ENCODE measurements at places on chromosomes 7 and 10.

- DNase-seq, result peak; percentile 79
These were observed 1.1 kb downstream of the TTYH3 start for GRCh38 chr7:2632733-2633537.

- peak; percentile 76 for DNase-seq
These were observed 686 bp downstream of the ABI1 start for GRCh38 chr10:26860102-26860442.

- DNase-seq, result no peak
These were observed 37.6 kb downstream of the TMEM168 start for GRCh38 chr7:112752576-112752975.

DNA sequence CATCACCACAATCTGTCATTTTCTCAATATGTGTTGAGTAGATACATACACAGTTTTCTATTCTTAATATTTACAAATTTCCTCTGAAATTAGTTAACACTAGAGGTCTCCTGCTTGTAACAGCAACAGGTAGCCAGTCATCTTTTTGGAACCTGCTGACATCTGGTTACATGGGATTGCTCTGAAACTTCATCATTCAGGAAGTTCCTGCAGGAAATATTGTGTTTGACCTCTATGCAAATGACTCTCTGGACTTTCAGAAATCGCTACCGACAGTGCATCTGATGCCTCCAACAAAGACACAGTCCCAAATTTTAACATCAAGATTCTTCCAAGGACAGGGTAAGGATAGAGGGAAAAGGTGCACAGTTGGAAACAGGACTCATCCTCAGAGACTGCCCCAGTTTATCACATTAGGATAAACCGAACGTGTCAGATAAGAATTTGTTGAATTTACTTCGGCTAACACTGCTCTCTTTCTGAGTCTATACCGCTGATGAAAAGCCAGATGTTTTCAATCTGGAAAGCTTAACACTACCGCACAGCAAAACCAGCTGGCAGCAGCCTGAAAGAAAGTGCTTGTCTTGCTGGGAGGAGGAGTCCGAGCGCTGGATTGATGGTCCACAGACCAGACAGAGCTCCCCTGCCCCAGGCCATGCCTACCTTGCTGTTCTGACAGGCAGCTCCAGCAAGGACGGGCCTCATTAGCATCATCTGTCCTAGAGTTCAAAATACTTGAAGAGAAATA, 633.4 kb downstream of the PARD3 start:
- DNase-seq, result no peak

DNA sequence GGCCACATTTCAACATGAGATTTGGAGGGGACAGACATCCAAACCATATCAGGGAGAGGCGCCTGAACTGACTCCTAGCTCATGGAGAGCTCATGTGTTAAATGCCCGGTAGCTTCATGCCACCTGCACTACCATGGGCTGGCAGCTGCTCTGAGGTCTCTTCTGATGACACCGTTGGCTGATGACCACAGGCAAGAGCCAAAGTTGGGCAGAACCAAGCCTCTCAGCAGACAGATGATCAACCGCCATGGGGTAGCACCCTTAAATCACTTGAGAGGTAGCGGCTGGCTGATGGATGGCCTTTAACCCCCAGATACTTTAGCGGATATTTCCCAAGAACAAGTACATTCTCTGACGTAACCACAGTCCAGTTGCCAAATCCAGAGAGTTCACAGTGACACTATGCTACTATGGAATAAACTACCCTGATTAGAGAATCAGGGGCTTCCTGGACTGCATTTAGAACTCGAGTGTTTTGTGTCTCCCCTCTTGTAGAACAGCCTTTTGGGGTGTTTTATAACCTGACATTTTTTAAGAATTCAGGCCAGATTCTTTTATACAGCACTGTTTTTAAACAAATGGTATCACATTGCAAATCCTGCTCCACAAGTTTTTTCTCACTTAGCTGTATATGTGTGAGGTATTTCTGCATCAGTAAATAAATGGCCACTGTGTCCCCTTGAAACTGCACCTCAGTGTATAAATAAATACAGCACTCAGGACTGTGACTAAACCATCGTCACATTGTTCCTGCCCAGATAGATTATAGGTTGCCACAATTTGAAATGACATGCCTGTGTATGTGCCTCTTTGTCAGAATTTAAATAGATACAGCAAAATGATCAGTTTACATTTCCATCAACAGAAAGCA, 30.8 kb upstream of the DRGX start:
- no peak for DNase-seq

GRCh38 chr7:92875173-92875572, 38.8 kb upstream of the CDK6 start:
- DNase-seq, result no peak

- DNase-seq, result no peak
These were observed 304.5 kb upstream of the FZD8 start for GRCh38 chr10:35946556-35946955.

GRCh38 chr7:100626530-100627237, 14.3 kb downstream of the MOSPD3 start:
- peak; percentile 94 for DNase-seq

DNA sequence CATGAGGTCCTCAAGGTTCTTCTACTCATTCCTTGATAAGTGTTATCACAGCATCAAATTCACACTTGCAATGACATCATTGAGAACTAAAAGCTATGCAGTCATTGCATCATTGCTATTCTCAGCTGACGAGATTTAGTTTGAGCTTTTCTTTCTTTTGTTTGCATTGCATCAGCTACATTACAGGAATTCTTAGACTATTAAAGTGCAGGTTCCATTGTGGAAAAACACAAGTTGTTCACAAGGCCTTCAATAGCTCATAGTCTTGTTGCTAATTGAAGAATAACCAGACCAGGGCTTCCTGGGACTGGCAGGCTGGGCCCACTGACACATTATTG, 139.3 kb downstream of the CXCL12 start:
- no peak for DNase-seq

- DNase-seq, result no peak
These were observed 437.5 kb upstream of the GHITM start for GRCh38 chr10:83701799-83702198.

- DNase-seq, result no peak
These were observed 61.0 kb downstream of the GOLGA7B start for GRCh38 chr10:97910661-97911060.

- no peak for DNase-seq
These were observed 73.4 kb upstream of the INSIG1 start for GRCh38 chr7:155224116-155224811.

DNA sequence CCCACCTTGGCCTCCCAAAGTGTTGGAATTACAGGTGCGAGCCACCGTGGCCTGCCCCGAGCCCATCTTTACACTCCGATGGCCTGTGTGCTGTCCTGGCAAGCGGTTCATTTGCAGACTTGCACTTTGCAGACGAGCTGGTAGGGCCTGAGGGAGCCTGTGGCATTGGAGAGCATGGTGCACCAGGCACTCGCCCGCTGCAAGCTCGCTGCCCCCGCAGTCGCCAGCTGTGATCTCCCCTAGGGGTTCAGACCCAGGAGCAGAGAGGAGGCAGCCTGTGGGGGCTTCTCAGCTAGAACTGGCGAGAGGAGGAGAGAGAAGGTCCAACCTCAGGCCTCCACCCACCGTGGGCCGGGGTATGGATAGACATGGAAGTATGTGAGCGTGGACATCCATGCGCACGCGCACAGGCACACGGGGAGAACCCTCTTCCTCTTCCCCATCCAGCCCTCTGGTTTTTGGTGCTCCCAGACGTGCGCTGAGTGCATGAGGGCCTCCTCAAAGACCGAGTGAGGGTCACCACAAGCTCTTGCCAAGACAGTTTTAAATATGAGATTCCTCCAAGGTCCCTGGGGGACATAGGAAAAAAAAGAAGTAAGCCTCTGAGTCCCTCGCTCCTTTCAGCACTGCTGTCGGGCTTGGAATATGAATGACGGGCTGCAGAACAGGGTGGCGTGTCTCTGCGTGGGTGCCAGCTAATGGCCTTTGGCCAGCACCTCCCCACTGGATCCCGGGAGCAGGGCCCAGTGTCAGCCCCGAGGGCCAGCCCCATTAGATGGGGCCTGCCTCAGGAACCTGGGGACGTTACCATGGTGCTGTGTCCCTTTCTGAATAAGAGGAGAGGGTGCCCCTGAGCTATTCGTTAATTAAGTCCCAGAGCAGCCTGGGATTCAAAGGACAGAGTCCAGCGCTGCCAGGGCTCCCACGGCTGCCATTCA, 15.1 kb upstream of the TTYH3 start:
- no peak for DNase-seq

DNA sequence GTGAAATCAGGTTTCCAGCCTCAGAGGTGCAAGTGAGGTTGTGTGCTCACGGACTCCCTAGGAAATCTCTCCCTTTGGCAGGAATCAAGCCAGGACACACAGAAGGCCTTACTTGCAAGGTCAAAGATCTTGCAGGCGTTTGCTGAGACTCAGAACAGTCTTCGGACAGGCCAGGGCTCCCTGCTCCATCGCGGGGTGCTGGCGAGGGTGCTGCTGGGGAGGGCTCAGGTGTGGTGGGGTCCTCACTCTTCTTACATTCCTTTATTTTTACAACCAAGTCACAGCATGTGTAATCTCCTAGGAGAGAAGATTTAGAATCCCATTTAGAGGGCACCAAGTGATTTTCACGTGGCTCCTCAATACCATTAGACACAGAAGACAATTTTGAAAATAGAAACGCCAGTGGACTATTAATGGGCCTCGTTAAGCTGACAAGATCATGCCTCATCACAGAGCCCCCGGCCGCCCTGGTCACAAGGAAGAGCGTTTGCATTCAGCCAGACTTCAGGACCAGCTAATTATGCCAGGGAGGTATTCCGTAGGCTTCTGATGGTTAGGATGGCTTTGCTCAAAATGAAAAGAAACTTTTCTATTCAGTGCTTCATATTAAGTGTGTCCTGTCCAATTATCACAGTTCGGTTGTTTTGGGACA, 73.1 kb upstream of the ADAM12 start:
- DNase-seq, result no peak

DNA sequence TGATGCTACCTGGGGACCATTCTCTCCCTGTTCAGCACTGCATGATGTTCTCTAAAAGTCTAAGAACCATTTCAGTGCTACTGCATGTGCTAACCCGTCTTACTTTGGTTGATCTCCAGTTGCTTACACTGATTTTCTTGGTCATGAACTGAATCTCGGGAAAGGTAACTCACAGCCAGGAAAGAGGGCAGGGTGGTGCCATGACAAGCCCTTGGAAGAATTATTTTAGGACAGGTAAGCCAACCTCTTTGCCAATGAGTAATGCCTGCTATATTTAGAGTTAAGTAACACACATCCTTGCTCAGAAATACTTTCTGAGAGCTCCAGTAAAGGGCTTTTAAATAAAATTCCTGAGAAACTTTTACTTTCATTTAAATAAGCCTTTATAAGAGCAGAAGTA, 126.7 kb downstream of the ARL4A start:
- no peak for DNase-seq

- no peak for DNase-seq
These were observed 460.0 kb downstream of the DNAJB6 start for GRCh38 chr7:157796846-157797245.

DNA sequence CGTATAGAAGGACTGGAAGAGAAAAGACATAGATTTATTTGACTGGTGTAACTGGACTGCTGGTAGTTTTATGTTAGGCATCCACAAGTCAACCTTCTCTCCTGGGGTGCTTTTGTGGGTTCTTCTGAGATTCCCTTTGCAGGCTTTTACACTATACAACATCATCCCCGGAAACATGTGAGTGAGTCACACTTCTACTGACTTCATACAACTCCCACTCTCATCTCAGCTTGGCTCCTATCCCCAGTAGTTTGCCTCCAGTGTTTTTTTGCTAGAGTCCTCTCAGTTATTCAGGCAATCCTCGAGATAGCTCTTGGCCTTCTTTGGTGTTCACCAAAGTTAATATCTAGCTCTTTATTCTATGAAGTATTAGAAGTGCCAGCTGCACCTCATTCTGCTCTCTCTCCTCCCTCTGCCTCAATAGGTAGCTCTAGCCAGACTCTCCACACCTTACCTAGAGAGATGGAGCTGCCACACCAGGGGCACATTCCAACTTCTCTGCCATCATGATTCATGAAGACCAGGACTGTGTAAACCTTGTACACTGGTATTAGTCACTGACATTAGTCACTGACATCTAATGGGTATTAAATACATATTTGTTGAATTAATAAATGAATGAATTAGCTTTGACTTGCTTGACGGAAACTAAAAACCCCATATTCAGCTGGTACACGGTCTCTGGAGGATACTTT, 281.9 kb downstream of the PPP1R3A start:
- no peak for DNase-seq

GRCh38 chr7:100132697-100133151, 6.0 kb downstream of the MBLAC1 start:
- DNase-seq, result peak; percentile 33

- peak; percentile 67 for DNase-seq
These were observed 608 bp downstream of the ACHE start for GRCh38 chr7:100894860-100895700.

DNA sequence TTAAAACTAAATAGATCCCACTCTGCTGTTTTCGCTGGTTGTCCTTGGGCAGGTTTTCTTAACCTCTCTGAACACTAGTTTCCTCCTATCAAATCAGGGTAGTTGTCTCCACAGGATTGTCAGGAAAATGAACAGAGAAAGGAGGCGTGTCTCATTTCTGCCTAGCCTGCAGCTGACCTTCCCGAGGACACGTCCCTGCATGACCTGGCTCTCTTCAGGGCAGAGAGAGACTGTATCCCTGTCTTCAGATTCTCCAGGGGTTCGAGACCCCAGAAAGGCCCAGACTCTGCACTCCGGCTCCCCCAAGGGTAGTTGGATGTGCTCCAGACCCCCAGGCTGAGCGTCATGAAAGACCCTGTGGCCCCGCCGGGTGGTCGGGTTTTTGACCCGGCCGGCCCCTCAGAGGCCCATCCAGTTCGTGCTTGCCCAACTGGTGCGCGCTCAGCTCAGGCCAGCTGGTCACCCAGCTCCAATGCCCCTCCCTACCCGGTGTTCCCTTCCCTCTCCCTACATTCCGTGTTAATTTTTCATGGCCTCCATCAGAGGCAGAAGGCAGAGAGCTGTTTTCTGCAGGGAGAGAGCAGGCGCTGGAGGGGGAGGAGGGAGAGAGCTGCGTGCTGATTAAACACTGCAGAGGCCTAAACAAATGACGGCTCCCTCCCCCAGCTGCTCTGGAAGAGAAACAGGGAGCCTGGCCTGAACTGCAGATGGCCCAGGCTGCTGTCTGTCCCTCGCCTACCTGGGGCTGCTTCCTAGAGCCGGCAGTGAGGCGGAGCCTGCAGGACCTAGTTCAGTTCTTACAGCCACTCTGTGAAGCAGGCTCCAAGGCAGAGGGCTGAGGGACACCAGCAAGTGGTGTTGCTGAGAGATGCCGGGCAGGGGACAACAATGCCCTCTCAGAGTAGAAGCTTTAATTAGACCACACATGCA, 86.2 kb upstream of the PPIF start:
- no peak for DNase-seq

DNA sequence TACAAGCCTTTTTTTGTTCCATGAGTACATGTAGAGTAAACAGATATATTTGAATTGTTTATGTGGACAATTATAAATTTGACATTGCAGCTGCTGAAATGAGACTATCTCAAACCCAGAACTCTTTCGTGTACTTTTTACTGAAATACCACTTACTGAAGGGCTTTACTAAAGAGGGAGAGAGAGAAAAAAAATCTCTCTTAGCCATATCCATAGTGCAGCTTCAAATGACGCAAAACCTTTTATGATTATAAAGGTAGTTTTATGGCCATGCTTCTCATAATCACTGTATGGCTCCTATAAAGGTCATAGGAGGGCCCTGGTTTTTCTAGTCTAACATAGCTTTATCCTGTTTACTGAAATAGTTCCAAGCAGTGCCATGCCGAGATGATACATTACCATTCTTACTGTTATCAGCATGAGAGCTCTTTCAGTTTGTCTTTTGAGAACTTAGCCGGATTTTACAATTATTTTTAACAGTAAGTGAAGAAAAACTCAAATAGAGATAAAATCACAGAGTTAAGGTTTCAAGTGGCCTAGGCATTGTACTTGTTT, 35.1 kb downstream of the KCND2 start:
- no peak for DNase-seq

Measured in left lung (tissue), 14 donors.